Nephron progenitor cell (in vitro differentiated cells): ENCODE measurements at places on chromosomes 12 and 14.

- DNase-seq: no peak
Observed at GRCh38 chr14:59208224-59208814, 19.9 kb downstream of the DAAM1 start.

DNA sequence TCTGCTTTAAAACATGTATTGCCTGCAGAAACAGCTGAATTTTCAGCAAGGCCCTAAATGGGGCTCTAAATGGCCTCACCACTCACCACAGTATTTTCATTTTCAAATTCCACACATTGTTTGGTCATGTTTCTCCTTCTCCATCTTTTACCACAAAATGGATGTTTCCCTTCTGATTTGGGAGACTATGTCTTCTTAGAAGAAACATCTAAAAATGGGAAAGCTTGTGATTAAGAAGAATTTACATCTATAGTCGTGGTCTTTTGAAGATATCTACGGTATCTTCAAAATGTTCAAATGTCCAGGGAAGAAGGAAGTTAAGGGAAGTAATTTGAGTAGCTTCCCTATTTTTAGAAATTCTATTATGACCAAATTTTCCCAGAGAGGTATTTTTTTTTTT lies 20.7 kb upstream of the TUBA1C start:
- no peak for DNase-seq

DNA sequence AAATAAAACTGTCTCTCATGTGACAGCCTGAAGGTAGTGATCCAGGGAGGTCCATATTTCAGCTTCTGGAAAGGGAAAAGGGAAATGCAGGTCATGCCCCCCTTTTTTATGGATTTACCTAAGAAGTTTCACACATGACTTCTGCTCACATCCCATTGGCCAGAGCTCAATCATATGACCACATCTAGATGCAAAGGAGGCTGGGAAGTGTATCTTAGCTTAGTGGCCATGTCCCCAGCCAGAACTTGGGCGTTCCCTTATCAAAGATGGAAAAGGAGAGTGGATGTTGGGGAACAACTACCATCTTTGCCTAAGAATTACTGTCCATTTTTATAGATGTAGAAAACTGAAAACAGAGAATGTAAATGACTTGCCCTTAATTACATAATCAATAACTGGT lies 26.5 kb upstream of the CRADD start:
- no peak for DNase-seq

- peak; percentile 77 for DNase-seq
Observed at GRCh38 chr14:58298477-58299400, at the start of gene ARID4A. TSS of gene ARID4A (plus strand) at chr14:58298555. CDS start at chr14:58299855, 1,300 bp downstream.

- no peak for DNase-seq
Observed at GRCh38 chr14:53881161-53881871, 75.3 kb downstream of the BMP4 start.

GRCh38 chr12:1929985-1930802 lies 11.7 kb upstream of the CACNA2D4 start:
- no peak for DNase-seq

- DNase-seq: no peak
Observed at GRCh38 chr12:6635375-6635855, 344 bp downstream of the LPAR5 start.

- DNase-seq: no peak
Observed at GRCh38 chr14:70278281-70278680, 81.2 kb downstream of the COX16 start.

DNA sequence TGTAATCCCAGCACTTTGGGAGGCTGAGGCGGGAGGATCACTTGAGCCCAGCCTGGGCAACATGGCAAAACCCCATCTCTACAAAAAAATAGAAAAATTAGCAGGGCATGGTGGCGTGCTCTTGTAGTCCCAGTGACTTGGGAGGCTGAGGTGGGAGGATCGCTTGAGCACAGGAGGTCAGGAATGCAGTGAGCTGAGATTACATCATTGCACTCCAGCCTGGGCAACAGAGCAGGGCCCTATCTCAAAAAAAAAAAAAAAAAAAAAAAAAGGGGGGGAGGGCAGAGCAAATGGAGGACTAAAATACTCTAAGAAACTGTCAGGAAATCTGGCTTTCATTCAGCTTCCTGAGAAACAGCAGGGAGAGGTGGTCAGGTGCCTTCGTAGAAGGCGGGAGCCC lies 31.7 kb upstream of the TSPAN9 start:
- DNase-seq: no peak

DNA sequence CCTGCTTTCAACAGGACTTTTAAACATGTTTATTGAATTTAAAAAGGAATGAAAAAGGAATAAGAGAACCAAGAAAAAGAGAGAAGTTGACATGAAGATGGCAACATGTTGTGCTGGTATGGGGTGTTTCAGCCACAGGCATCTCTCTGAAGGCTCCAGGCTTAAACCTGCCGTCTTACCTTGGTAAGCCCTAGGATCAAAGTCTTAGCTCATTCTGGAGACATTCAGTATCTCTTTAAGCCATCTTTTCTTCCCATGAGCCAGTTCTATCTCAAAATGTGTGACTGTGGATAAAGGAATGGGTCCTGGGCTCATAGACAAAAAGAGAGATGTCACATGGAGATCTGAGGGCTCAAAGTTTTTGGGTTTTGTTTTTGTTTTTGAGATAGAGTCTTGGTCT lies 1.6 kb upstream of the TFCP2 start:
- no peak for DNase-seq

DNA sequence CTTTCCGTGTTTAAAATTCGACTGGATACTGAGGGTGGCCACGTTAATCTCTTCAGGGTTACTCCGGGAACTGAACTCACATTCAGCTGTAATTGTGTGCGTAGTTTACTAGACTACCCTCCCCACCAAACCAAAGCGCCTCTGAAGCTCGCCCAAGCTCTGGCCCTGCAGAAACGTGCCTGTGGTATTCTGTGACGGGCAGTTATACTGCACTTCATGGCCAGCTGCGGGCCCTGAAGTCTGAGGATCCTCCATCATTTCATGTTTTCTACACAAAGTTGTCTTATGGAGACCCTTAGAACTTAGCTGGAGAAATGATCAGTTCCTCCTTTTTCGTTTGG lies 688 bp downstream of the ZNF26 start:
- DNase-seq: no peak

DNA sequence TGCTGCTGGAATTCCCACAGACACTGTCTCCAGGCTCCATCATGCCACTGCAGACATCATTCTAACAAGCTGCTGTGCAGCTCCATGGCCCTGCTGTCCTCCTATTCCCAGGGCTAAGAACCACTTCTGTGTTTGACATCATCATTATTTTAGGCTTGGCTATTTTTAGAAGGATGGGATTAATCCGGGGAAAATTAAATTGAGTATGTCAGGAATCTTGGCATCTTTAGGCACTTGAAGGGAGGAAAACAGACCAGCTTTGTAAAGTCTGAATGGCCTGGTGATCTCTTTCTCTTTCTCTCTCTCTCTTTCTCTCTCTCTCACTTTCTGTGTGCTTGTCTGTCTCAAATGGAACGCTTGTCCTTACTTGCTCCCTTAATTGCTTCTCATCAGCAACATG lies 568.3 kb upstream of the FLRT2 start:
- DNase-seq: no peak

GRCh38 chr12:120668868-120669840 lies 17.8 kb upstream of the MLEC start:
- peak; percentile 35 for DNase-seq

DNA sequence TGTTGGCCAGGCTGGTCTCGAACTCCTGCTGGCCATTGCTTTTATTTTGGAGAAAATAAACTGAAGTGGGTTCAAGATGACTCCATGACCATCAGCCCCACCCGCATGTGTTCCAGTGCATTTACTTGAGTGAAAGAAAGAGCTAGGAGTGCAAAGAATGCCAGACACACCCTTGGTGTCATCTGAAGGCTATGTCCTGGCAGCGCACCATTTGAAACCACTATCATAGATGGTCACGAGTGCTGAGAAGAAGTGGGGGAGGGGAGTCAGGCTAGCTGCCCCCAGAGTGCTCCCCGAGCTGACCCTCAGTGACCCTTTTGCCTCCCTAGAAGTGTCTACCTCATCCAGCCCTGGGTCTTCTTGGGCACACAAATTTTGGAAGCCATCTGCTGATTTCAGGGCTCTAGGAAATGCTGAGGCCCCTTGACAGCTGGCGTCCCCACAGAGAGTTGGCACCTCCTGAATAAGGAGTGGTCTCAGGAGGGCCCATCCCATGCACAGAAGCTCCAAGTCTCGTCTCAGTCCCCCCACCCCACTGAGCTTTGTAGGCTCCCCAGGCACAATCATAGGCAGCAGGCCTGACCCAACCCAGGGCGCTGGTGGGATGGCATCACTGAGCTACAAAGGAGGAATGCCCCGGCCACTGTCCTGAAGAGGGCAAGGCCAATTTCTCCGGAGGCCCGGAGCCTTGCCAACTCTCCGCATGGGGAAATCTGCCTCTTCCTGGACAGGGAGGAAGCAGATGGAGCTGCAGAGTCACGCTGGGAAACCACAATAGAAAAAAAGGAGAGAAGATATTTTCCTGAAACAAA lies 28.0 kb downstream of the PXN start:
- no peak for DNase-seq

DNA sequence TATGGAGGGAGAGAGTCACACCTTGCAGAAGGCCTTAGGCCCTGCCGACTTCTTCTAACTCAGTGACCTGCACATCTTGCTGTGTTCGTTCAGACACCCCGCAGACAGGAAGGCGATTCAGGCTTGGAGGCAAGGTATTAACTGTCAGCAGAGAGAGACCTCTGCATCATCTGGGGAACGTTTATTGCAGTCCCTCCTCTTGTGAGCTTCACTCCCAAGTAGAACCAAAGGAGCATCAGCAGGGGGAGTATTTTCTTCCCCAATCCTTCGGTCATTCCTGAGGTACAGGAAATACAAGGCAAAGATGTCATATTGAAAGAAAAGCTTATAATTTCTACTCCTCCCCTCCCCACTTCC lies 217.9 kb downstream of the CRADD start:
- no peak for DNase-seq

DNA sequence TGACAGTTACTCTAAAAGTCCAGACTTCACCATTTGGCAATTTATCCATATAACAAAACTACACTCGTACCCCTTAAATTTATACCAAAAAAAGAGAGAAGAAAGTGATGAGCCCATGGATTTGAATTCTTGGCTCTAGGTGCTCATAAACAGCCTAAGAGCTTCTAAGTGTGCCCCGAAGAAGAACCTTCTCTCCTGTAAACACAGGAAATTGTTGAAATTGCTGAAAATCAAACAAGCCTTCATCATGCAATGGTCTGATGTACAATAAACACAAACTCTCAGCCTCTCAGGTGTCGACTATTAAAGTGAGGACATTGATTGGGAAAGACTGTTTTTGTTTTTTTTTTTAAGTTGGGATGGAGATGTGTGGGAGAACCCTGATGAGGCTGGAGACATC lies 21.8 kb downstream of the PDE6H start:
- no peak for DNase-seq

DNA sequence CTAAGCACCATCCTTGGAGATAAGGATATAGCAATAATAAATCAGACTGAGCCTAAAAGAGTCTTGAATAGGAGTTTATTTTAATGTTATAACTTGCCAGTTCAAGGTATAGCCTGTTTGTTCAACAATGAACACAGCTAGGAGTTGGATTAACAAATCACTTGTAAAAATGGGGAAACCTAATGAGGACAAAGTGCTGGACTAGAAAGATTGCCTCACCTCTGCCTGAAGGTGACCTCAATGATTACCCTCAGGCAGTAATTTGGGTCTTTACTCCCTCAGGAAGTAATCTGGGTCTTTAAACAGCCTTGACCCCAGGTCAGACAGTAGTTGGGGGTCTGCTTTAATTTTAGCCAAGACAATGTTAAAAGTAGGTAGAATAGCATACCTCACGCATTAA lies 35.5 kb upstream of the CDKL1 start:
- DNase-seq: no peak

DNA sequence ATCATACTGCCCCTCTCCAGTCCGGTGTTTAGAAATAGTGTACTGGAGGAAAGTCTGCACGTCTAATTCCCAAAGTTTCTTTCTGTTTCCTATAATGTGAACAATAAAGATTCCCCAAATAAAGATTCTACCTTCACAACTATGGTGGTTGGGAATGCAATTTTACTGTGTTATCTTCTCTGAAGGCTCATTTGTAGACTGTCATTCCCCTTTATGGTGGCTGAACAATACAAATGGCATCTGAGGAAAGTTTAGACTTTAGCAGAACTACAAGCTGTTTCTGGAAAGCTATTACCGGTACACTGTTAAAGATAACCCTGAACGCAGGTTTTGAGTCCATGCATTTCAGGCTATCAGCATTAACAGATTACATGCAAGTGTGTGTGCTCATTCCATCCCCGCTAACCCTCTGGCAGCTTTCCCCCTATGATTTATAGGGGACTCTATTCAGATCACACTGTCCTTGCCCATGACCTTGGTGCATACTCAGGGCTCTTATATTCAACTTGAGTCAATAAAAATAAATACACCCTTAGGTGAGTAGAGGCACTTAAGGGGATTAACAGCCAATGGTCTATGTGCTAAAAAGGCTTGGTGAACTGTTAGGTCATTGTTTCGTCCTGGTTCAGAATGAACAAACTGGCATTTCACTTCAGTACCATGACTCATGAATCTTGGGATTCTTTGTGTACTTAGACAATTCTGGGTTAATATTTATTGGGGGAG lies 60.7 kb upstream of the PYGL start:
- DNase-seq: no peak

GRCh38 chr12:124397399-124397679 lies 102.4 kb downstream of the RFLNA start:
- DNase-seq: no peak

DNA sequence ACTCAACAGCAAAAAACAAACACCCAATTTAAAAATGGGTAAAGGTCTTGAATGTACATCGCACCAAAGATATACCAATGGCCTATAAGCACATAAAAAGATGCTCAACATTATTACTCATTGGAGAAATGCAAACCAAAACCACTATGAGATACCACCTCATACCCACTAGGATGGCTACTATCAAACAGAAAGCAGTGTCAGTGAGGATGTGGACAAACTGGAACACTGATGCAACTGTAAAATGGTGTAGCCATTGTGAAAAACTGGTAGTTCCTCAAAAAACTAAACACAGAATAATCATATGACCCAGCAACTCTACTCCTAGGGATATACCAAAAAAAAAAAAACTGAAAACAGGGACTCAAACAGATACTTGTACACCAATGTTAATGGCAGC lies 49.3 kb downstream of the CDK17 start:
- DNase-seq: no peak

DNA sequence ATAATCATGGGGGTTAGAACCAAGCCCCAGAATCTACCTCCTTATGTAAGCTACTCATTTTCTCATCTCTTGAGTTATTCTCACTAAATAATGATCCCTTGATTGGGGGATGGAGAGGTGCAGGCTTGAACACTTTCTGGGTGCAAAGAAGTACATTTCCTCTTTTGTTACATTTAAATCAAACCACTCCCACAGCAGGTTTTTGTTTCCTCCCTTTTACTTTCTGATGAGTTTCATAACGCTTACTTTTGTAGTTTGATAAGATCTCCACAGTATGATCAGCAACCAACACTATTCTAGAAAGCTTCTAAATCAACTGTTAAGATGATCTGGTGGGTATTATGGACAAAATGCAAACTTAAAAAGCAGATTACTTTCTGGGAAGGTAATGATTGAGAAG lies 20.5 kb downstream of the VCPKMT start:
- no peak for DNase-seq

DNA sequence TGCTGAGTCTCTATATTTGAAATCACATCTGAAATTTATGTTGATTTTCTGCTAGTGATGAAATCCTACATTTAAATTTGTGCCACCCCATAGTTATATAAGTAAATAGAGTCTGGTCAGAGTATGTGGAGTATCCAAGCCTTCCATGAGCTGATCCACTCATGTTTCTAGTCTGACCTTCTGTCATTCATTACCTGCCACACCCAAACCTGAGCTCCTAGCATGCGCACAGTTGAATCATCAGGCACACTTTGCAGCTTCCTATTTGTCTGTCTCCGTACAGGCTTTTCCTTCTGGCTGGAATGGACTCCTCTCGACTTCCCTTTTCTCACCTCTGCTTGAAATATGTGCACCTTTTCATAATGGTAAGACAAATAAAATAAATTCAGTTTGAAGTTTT lies 45.3 kb upstream of the LRIG3 start:
- DNase-seq: no peak
